Stimulated activated CD4-positive, alpha-beta T cell treated with anti-CD3 and anti-CD28 coated beads, Interleukin-12 subunit alpha, Interleukin-12 subunit beta, amount 100 ng/mL, for 24 hours (primary cell): ENCODE measurements at places on chromosomes 13 and 19.

- no peak for DNase-seq
These were observed 305.1 kb downstream of the KCNRG start for GRCh38 chr13:50320271-50320862.

DNA sequence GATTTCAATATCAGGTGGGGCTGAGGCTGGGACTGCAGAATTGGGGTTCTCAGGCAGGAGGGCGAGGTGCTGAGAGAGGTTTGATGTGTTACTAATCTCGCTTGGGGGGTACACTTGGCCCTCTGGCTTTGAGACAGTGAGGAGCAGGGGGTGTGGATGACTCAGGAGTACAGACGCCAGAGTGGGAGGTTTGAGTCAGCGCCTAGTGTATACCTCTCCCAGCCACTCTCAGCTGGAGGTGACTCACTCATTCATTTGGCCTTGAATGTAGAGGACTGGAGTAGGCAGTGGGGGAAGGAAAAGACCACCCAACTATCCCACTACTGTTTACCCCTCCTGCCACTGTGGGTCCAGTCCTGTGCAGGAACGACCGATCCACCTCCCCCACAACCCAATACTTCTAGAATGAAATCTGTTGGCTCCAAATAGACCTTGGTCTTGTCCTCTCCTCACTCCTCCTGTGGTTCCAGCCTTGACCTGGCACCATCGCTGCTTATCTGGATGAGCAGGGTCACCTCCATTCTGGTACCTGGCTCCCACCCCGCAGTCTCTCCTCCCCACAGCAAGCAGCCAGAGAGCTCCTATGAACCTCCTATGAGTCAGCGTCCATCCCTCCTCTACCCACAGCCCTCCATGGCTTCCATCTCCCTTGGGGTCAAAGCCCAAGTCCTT is 20.1 kb upstream of the ZNRF4 start:
- DNase-seq, result peak; percentile 43

- DNase-seq, result no peak
These were observed 5.1 kb upstream of the WBP4 start for GRCh38 chr13:41056194-41056593.

DNA sequence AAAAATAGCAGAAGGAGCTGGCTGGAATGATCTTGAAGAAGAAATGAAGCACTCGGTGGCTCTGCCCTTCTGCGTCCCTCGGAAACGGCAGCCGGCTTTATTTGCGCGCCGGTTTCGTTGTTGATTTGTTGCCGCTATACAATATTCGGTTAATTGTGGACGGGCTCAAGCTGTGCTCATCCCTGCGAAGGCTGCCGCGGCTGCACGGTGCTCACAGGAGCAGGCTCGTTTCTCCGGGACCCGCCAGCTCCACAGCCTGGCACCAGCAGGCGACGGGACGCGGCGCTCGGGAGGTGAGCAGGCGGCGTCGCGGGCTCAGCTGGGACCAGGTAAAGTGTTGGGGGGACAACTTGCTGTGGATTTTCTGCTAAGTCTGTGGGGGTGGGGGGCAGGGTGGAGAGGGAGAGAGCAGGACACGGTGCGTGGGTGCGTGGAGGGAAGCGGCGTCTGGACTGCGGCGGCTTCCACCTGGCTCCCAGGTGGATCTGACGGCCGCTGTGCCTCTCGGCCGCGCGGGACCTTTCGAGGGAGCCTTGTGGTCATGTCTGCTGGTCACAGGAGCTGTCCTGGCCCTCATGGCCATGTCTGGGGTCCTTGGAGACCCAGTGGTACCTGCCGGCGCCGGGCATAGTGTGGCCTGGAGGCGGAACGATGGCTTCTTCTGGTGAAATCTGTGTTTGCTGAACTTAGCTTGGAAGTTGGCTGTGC is 90.9 kb downstream of the TEX29 start:
- DNase-seq, result no peak

DNA sequence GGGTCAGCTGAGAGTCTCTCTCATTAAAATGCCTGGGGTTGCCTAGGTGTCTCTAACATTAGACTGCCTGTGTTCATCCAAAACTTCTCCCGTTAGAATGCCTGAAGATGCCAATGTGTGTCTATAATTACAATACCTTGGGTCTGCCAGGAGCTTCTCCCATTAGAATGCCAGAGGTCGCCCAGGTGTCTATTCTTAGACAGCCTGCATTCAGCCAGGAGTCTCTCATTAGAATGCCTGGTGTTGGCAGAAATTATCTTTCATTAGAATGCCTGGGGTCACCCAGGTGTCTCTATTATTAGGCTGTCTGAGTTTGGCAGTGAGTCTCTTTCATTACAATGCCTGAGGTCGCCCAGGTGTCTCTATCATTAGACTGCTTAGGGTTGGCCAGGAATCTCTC is 1560.2 kb downstream of the UQCRFS1 start:
- DNase-seq, result no peak

- DNase-seq, result no peak
These were observed 16.3 kb downstream of the DCUN1D2 start for GRCh38 chr13:113474179-113474578.

- no peak for DNase-seq
These were observed 24.4 kb downstream of the COMMD6 start for GRCh38 chr13:75513271-75513670.

GRCh38 chr19:862581-863314 is 3.3 kb downstream of the CFD start:
- peak; percentile 73 for DNase-seq

DNA sequence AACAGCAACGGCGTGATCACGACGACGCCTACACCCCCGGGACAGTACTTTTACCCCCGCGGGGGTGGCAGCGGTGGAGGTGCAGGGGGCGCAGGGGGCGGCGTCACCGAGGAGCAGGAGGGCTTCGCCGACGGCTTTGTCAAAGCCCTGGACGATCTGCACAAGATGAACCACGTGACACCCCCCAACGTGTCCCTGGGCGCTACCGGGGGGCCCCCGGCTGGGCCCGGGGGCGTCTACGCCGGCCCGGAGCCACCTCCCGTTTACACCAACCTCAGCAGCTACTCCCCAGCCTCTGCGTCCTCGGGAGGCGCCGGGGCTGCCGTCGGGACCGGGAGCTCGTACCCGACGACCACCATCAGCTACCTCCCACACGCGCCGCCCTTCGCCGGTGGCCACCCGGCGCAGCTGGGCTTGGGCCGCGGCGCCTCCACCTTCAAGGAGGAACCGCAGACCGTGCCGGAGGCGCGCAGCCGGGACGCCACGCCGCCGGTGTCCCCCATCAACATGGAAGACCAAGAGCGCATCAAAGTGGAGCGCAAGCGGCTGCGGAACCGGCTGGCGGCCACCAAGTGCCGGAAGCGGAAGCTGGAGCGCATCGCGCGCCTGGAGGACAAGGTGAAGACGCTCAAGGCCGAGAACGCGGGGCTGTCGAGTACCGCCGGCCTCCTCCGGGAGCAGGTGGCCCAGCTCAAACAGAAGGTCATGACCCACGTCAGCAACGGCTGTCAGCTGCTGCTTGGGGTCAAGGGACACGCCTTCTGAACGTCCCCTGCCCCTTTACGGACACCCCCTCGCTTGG is 966 bp downstream of the JUNB start:
- DNase-seq, result peak; percentile 57

DNA sequence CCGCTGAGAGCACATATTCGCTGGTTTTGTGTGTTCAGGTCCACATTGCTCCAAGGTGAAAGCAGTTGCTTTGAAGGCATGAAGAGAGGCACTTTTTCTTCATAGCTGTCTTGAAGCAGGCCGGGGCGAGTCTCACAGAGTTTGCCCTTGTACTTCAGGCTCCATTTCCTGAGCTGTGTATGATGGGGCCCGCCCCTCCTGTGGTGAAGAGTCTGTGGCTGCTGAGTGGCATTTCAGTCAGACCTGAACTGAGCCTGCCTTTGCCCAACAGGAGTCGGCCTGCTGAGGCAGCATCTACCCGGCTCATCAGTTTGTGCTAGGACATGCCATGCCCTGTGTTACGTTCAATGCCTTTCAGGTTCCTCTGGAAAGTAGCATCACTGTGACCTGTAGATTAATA is 44.4 kb upstream of the C1QTNF9 start:
- DNase-seq, result peak; percentile 70

DNA sequence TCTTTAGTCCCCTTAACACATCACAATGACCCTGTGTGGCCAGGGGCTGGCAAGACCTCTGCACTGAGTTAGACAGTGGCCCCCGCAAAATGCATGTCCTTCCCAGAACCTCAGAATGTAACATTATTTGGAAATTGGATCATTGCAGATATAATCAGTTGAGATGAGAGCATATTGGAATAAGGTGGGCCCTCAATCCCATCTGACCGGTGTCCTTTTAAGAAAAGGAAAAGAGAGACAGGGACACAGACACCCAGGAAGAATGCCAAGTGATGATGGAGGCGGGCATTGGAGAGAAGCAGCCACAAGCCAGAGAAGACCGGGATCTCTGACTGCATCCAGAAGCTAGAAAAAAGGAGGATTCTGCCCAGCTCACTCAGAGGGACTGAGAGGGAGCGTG is 1.8 kb downstream of the FAM187B start:
- DNase-seq, result no peak

- no peak for DNase-seq
These were observed 34.1 kb downstream of the NOTCH3 start for GRCh38 chr19:15166700-15167099.

DNA sequence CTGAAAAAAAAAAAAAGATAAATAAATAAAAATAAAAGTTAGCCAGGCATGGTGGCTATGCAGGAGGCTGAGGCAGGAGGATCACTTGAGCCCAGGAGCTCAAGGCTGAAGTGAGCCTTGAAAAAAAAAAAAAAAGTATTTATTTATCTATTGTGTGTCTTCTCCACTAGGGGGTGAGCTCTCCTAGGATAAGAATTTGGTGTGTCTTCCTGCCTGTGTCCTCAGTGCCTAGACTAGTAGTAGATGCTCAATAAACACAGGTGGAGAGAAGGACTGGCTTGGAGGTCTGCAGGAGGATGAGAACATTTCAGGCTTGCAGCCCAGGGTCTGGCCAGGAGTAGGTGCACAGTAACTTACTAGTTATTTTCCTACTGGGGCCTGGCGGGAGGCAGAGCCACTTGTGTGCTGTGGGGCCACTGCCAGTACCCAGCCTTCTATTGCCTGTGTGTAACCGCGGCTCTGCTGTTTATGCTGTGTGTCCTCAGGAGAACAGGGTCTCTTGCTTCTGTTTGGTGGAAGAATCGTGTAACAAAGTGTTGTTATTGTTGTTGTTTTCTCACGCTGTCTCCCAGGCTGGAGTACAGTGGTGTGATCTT is 5.4 kb downstream of the LMTK3 start:
- DNase-seq, result no peak

DNA sequence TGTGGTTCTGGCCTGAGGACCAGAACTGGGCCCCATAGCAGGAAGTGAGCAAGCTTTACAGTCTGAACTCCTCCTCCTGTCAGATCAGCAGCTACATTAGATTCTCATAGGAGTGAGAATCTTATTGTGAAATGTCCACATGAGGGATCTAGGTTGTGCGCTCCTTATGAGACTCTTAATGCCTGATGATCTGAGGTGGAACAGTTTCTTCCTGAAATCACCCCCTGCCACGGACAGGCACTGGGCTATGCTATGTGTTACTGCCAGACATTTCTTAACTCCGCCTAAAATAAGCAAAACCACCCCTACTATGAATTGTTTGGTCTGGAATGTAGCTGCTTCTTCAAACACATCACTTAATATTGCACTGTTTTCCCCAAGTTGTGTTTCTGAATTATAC is 4.6 kb downstream of the FBXL3 start:
- DNase-seq, result no peak
